ENCODE measurements at places on chromosomes 5 and 9.
A peak's percentile ranks its signal among the peaks of the same experiment; 100 is the strongest.

DNA sequence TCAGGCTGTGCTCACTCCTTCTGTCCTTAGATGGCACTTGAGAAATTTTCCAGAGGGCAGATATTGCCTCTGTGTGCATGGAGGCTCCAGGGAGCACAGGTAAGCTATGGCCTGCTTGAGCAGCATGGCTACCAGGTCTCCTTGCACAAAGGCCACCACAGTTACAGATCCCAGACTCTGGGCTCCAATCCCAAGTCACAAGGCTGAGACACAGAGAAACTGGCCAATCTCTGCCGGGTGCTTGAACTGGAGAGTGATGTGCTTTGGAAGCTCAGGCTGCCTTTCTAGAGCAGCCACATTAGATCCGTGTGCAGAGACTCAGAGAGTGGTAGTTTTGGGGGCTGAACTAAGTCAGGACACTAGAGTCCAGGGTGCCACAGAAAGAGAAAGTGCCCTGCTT lies 145.7 kb downstream of the SEMA6A start:
- no peak for DNase-seq

DNA sequence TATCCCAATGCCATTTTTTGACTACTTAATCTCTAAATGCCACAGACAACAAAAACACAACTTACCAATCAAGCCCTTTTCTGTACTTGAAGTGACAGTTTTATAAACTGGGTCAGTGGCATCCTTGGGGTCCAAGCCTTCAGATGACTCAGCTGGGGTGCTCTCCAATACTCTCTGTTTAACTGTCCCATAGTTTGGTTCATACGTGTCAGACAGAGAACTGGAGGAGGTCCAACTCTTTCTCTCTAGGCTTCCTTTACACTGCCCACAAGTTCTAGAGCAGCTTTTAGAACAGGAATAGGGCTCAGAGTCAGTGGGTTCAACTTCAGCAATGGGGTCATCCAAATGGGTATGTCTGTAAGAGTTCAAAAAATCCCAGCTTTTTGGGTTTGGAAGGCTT lies 166.9 kb downstream of the CDC42SE2 start:
- no peak for DNase-seq

GRCh38 chr9:123335193-123335985 lies 20.6 kb upstream of the CRB2 start:
- no peak for DNase-seq

GRCh38 chr9:78525986-78526560 lies 229.1 kb downstream of the PSAT1 start:
- no peak for DNase-seq

DNA sequence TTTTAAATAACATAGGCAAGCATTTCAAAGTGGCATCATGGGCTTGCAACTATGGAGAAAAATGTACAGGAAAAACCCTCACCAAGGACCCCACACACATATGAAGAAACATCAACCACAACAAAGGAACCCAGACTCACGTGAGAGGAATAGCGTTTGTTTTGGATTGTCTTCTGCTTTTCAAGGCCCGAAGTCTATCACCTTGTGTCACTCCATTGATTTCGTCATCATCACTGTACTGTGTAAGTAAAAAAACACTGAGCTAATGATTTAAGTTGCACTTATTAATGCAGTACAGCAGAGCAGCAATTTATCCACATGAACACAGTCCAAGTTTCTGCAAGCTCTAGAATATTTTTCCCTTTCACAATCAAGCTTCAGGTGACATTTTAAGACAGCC lies 72.4 kb downstream of the HABP4 start:
- DNase-seq = no peak

- no peak for DNase-seq
Measured at GRCh38 chr5:94661086-94661485, 42.6 kb downstream of the SLF1 start.

- no peak for DNase-seq
Measured at GRCh38 chr9:69009708-69010107, 4.2 kb downstream of the PRKACG start.

- no peak for DNase-seq
Measured at GRCh38 chr9:79116041-79116440, 455.7 kb upstream of the TLE4 start.

DNA sequence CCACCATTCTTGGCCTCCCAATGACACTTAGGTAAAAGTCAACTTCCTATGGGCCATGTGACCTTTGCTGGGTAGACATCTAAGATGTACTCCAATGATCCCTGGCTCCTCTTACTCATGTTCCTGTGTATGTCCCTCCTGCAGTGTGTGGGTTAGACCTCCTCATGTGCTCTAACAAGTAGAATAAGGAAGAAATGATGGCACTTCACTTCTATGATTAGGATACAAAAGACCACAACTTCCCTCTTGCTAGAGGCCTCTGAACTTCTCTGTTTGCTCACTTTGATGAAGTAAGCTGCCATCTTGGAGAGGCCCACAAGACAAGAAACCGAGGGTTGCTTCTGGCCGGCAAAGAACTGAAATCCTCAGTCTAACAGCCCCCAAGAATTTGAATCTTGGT lies 131.8 kb downstream of the TAF11L14 start:
- DNase-seq = no peak

DNA sequence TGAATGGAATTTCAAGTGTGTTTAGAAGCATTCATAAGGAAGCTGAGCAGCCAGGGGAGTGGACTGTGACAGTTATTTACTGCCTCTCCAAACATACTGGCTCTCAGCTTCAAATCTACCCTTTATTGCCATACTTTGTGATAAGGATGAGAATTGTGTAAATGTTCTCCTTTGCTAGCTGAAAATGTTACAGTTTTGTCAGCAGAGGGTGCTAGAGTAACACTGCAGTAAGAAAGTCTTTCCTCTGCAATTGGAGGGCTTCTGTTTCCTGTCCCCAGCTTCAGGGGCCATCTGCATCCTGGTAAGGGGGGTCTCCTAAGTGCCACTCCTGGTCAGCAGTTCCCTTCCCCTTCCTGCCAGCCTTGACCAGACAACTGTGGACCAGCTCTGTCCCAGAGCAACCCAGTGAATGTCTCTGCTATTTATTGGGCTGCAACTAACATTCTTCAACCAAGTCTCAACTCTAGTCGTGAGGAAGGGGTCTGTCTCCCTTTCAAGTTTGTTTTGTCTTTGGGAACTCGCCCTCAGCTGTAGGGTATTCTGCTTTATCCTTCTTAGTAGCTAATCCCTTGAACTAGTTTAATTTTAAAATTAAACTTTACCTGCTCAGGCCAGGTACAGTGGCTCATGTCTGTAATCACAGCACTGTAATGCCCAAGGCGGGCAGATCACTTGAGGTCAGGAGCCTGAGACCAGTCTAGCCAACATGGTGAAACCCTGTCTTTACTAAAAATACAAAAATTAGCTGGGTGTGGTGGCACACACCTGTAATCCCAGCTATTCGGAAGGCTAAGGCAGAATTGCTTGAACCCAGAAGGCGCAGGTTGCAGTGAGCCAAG lies 45.3 kb downstream of the RAPGEF6 start:
- peak; percentile 22 for DNase-seq

GRCh38 chr5:154627698-154628678 lies 127.2 kb upstream of the LARP1 start:
- no peak for DNase-seq

DNA sequence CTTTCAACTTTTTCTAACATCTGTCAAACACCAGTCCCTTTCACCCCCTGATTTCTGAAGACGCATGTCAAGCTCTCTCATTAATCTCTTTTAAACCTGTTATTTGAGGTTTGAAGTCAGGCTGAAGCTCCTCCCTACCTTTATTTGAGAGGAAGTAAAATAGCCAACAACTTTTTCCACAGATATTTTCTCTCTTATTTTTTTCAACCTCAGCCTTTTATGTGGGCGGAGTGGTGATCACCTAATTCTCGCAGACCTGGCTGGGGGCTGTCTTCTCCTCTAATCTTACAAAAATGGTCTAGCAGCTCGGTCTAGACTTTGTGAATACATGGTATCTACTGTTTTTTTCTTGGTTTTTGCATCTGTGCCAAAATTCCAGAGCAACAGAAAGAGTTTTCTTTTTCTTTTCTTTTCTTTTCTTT lies 395.7 kb upstream of the ACTBL2 start:
- DNase-seq = no peak

- no peak for DNase-seq
Measured at GRCh38 chr9:68998812-68999211, 15.1 kb downstream of the PRKACG start.

DNA sequence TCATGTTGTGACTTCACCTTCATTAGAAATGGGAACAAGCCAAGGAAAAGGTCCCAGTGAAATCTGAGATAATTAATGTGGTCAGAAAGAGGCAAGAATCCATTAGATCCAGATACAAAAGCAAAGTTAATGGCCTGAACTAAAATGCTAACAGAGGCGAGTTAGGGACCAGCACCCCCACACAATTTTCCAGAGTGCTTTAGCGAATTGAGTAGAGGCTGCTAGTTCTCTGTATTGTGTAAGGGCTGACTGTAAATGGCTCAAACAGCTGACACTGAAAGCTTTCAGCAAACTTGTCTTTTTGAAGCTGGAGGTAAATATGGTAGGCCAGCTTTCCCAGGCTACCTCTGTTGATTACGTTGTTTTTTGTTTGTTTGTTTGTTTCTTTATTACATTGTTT lies 75.5 kb downstream of the CSNK1A1 start:
- no peak for DNase-seq

DNA sequence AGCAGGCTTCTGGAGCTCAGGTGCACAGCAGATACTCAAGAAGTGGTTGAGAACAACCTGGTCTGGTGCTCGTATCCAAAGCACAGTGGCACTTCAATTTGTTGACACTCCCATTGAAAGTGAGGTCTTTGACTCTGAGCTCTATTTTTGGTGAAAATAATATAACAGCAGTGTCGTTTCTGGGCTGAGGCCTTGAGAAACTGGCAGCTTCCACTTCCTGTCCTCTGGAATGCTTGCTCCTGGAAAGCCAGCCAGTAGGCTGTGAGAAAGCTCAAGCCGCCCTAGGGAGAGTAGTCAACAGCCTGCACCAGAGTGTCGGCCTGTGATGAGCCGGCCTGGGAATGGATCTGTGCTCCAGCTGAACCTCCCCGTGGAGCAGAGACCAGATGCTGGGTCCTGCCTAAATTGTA lies 6.8 kb upstream of the SUSD3 start:
- DNase-seq = peak; percentile 30
